ENCODE measurements at places on chromosomes 11 and 22. TPM values are rescaled to one million over a fixed set of nuclear protein-coding genes. Genes with fewer than 3 reads are reported as not detected.

Gene SMC1B
- 0.10 TPM for polyA plus RNA-seq

Gene GDPD5
- polyA plus RNA-seq, result 6.3 TPM

Gene SEC14L2
- polyA plus RNA-seq, result 10.9 TPM

Gene SHISAL1
- polyA plus RNA-seq, result 0.66 TPM

Gene VSIG2
- 38.9 TPM for polyA plus RNA-seq

Gene HORMAD2
- not detected for polyA plus RNA-seq

Gene OR6A2
- not detected for polyA plus RNA-seq

Gene TEX12
- not detected for polyA plus RNA-seq

Gene TMEM41B
- 34.1 TPM for polyA plus RNA-seq

Gene STK33
- 6.5 TPM for polyA plus RNA-seq

Gene SYTL2
- polyA plus RNA-seq, result 8.9 TPM

Gene OR51I1
- not detected for polyA plus RNA-seq

Gene INS
- not detected for polyA plus RNA-seq

Gene RAB3IL1
- polyA plus RNA-seq, result 15.4 TPM

Gene MPZL3
- 10.2 TPM for polyA plus RNA-seq

Gene ZDHHC8
- 65.1 TPM for polyA plus RNA-seq

Gene MIEF1
- 17.5 TPM for polyA plus RNA-seq

Gene LAMTOR1
- polyA plus RNA-seq, result 164 TPM

Data from hepatocyte (in vitro differentiated cells).